ENCODE measurements at places on chromosomes 12 and 14.

DNA sequence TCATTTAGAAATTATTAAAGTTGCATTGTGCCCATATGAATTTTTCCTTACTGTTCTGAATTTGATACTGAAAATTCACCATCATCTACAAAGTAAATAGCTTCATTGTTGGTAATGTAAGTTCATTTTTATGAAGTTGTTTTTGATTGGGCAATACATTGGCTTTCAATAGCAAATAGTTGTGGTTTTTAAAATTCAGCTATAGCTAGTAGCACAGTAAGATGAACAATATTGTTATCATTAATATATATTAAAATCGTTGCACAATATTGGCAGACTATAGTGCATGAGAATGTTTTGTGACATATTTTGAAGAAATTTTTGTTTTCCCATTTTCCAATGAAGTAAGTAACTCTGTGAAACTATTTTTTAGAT lies 575.0 kb downstream of the PRKD1 start:
- DNase-seq, result no peak

DNA sequence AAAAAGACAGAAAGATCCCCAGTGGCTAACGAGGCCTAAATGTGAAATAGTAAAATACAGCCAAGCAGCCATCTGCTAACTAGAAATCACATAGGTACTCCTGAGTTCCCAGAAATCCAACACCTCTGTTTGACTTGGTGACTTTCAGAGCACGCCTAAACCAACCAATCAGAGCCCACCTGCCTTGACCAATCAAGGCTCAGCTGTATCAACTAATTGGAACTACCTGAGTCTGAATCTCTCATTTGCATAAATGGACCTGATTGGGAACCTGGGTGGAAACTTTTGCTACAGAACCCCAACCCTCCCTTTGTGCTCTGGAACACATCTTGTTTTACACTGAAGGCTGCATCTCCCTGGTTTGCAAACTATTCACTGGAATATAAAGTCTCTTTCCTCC lies 5.1 kb upstream of the TCL1B start:
- no peak for DNase-seq

DNA sequence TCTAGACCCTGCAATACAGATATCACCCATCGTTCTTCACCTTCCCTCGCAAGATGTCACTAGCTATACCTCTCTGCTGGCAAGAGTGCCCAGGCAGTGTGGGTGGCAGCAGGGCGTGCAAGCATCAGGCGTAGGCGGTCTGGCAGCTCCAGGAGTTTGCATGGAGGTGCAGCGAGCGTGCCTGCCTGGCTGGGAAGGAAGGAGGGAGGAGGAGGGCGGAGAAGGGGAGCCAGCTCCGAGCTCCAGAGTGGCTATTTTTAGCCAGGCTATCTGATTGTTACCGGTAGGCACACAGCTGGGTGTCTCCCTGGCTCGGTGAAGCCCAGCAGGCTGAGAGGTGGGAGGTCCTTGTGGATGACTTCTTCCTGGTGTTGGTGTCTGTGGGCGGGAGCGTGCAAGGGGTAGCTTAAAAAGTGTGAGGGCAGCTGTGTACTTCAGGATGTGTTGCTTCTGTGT lies 6.2 kb downstream of the FOXJ2 start:
- DNase-seq, result no peak

GRCh38 chr12:118603610-118604361 lies 227.4 kb downstream of the SUDS3 start:
- no peak for DNase-seq

DNA sequence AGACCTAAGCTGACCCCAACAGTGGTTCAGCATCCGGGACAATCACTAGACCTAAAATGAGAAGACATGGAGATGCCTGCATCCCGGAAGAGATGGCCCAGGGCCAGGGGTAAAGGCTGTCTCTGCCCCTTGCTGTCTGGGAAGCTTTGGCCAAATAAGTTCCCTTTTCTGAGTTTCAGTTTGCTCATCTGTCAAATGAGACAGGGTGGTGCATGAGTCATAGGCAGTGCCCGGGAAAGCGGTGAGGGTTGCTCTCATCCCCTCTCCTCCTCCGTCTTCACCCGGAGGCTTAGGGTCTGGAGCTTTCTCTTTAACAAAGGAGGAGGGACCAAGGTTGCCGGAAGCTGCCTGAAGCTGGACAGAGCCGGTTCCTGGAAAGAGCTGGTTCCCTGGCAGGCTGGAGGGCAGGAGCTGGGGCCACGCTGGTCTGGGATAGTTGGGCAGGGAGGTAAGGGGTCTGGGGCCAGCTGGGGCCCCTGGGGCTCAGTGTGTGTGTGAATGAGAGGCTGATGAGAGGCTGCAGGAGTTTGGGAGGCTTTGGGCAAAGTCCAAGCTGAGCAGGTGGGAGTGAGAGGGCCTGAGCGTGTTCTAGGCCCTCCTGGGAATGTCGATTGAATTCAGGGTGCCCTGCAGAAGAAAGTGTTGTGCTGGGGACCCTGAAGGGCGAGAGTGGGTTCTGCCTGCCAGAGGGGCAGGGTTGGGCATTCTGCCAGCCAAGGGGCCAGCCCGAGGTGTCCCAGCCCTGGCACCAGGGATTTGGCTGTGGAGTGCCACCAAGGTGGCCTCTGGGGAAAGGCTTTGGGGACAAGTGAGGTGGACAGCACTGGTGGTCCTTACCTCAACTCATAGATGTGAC lies at the start of gene SDSL:
TSS of gene SDSL (plus strand) at position 351 of the 856 bp plus-strand sequence. CDS start 5,603 bp downstream, outside the sequence.
- peak; percentile 61 for DNase-seq

DNA sequence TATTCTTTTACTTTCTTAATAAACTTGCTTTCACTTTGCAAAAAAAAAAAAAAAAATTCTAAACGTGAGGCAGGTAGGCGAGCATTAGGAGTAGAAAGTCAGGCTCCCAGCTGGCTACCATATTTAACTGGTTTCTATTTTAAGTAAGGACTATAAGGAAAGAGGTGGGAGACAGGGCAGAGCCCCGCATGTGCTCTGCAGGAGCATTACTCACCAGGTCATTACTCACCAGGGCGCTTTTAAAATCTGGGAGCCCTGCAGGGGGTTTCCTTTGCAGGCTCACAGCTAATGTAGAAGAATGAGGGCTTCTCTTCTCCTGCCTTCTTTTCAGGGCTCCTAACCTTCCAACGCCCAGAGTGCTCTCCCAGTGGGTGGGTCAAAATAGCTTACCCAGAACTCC lies 14.0 kb upstream of the DPF3 start:
- DNase-seq, result no peak

GRCh38 chr12:132668191-132669088 lies 18.7 kb downstream of the POLE start:
- DNase-seq, result no peak

- DNase-seq, result no peak
Observed at GRCh38 chr14:60025571-60025970, 66.2 kb upstream of the PCNX4 start.

- DNase-seq, result no peak
Observed at GRCh38 chr14:54312166-54312801, 84.5 kb upstream of the CDKN3 start.

DNA sequence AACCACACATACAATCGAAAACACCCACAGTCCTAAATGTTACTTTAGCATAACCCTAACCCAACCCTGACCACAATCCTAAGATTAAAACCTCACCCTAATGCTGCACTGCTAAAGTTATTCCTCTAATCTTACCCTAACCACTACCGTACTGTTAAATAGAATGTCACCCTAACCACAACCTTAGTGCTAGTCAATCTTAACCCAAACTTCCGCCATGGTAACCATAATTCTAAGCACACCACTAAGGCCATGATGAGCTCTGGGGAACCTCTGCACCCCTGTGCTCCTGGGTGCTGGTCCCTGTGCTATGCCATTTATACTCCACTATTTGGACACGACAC lies 38.0 kb downstream of the LTBP2 start:
- no peak for DNase-seq

DNA sequence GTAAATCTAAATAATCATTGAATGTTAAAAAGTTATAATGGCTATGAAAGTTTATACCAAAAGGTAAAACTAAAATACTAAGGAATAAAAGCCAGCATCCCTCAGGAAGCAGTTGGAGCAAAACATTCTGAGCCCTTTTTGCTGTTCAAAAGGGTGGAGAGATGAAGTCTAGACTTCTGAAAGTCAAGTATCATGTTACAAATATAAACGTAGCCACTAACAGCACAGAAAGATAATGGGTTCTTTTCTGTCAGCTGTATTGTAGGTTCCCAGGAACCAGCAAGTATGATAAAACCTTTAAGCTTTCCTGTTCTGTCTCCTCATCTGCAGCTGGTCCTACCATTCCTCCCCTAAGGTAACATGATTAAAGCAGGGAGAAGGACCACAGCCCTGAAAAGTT lies 16.4 kb upstream of the PLD4 start:
- no peak for DNase-seq

GRCh38 chr12:75996861-75997447 lies 34.6 kb downstream of the PHLDA1 start:
- no peak for DNase-seq

- no peak for DNase-seq
Observed at GRCh38 chr14:83171761-83172160, 1638.1 kb upstream of the SEL1L start.

DNA sequence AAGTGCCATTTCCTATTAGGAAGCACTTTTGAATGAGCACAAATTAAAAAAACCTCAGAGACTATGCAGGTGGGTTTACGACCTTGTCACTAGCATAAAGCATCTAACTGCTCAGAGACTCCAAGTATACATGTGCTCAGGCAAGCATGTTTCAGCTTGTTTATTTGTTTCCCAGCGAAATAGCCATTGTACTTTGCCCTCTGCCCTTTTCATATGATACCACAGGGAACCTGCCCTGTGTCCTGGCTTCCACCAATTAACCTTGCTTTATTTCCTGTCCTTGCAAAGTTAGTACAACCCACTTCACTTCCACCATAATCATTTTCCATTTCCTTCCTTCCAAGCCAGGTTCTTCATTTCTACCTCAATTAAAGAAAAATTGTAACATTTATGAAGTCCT lies 194.9 kb downstream of the DUSP6 start:
- no peak for DNase-seq

DNA sequence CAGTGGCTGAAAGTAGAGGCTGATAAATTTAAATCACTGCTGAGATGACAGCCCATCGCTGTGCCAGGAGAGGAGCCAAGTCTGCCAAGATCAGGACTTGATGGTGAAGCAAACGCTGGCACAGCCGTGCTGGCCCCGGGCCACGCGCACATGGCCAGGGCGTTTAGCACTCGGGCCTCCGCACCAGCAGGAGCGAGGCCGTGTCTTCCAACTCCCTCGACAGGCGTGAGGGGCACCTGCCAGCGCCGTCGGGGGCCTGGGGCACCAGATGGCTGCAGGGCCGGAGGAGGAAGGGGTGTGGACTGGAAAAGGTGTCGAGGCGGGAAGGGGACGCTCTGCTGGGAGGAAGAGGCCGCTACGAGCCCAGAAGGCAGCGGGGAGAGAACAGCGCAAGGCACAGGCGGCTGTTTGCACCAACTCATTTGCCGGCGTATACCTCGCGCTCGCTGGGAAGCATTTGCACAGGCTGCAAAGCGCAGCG lies 29.5 kb downstream of the RIMBP2 start:
- no peak for DNase-seq

- DNase-seq, result peak; percentile 97
Observed at GRCh38 chr12:6778574-6779550, 6.5 kb downstream of the LAG3 start.

- no peak for DNase-seq
Observed at GRCh38 chr14:55073856-55074255, 22.4 kb downstream of the MAPK1IP1L start.

- peak; percentile 13 for DNase-seq
Observed at GRCh38 chr12:51900323-51900889, 6.9 kb upstream of the ACVRL1 start.

- no peak for DNase-seq
Observed at GRCh38 chr14:100140452-100141078, 18.9 kb downstream of the DEGS2 start.

DNA sequence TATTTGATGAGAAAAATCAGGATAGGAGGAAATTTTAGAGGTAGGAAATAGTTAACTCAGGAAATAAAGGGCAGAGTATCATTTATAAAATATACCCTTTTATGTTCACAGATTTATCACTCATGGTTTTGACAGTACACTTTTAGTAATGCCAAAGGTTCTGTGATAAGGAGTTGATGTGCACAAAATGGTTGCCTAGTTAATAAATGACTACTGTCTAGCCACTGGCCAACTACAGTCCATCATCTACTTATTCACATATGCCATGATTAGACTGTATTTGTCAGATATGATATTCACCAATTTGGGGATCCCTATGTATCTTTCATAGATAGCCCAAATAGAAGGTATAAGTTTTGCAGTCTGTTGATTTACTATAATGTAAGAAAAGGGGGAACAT lies 19.2 kb upstream of the GXYLT1 start:
- no peak for DNase-seq

- no peak for DNase-seq
Observed at GRCh38 chr12:12965836-12966235, 13.9 kb upstream of the GPRC5D start.

All from right forelimb (tissue), 1 donor.